ENCODE measurements at places on chromosomes 1 and 21.

- DNase-seq = no peak
Measured at GRCh38 chr1:25018110-25018735, 88.1 kb upstream of the RUNX3 start.

DNA sequence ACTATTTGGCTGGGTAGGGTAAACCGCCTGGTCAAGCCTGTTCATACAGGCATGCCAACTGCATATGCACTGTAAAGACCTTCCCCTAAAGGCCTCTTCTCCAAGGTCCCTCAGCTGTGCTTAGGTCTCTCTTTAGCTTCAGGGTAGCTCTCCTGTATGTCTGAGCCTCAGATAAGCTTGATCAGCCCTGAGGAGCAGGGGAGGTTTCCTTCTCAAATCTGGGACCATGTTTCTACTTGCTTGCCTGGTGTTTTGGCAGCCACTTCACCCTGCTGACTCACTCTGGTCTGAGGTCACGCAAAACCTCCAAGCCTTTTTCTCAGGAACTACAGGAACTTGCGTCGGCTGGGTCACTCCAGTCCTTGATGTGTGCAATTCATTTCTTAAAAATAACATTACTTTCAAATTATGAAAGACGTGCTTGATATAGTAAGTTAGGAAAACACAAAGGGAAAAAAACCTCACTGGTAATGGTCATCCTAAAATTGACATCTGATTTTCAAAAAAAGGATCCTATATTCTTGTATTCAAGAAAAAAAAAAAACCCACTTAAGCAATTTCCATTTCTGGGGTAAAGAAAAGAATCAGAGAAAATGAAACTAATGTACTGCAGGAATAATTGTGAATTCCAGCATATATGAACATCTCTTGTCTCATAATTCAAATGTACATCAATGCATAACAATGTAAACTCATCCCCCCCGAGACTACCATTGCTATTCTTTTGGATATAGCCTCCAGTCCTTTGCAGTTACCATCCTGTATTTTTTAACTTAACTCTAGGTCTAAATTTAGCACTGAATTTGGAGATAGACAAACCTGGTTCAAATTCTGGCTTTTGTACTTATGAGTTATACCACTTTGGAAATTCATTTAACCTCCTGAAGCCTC, 24.8 kb upstream of the RNF19B start:
- DNase-seq = no peak

- DNase-seq = peak; percentile 12
Measured at GRCh38 chr1:182569939-182570610, 19.0 kb downstream of the RNASEL start.

- no peak for DNase-seq
Measured at GRCh38 chr21:35952651-35953340, 107.5 kb downstream of the SETD4 start.

DNA sequence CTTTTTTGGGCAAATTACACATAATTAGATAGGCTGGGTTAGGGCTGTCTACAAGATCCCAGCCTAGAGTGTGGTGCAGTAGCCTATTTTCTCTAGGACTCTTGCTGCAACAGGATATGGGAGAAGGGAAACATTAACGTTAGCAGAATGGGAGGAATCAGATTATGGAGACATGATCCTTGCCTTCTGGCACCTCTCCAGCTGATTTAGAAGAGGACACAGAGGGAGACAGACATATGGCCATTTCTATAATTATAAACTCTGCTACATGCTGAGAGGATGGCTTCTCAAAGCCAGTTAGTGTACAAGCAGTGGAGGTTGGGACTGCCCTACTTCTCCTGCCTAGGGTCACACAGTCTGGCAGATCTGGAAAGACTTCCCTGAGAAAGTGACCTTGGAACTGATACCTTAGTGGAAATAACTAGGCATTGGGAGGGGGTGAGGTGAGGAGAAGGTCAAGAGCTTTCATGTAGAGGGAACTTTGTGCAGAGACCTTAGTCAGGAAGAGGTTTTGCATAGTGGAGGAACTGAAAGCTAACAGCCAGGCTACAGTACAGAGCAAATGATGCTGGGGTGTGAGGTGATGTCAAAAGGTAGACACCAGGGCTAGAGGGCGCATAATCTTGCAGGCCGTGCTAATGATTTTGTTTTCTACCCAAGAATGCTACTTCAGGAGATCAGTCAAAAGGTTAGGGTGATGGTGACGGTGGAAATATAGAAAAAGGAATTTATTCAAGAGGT, 1.2 kb upstream of the CD1D start:
- peak; percentile 83 for DNase-seq

DNA sequence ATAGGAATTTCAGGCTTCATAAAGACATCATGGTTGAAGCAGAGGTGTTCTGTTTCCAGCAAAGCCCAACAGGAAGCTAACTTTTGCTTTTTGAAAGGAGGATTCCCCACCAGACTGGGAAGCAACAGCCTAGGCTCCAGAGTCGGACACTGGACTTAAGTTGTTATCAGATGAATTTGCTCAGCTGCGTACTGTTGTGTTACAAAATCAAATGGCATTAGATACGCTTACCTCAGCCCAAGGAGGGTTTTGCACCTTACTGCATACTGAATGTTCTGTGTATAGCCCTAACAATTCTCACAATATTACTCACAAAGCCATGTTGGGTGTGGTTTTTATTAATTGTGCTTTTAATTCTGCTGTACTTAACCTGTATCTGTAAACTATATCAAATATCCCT, 547 bp upstream of the CHIA start:
- DNase-seq = no peak

DNA sequence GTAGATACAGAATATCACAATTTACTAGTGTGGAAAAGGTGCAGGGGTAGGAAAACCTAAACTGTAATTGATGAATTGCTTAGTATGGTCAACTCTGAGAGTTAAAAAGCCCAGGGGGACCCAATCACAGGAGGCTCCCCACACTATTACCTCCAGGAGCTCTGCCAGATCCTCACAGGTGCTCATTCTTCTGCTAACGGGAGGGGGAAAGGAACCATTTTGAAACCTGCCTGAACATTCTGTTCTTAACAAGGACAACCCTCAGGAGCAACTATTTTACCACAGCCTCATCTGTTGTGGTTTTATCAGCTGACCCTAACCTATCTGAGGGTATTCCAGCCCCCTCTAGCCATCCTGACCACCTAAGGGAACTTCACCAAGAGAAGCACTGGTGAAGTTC, 19.1 kb downstream of the PDIK1L start:
- no peak for DNase-seq

- no peak for DNase-seq
Measured at GRCh38 chr1:179757933-179758332, 14.8 kb downstream of the FAM163A start.

DNA sequence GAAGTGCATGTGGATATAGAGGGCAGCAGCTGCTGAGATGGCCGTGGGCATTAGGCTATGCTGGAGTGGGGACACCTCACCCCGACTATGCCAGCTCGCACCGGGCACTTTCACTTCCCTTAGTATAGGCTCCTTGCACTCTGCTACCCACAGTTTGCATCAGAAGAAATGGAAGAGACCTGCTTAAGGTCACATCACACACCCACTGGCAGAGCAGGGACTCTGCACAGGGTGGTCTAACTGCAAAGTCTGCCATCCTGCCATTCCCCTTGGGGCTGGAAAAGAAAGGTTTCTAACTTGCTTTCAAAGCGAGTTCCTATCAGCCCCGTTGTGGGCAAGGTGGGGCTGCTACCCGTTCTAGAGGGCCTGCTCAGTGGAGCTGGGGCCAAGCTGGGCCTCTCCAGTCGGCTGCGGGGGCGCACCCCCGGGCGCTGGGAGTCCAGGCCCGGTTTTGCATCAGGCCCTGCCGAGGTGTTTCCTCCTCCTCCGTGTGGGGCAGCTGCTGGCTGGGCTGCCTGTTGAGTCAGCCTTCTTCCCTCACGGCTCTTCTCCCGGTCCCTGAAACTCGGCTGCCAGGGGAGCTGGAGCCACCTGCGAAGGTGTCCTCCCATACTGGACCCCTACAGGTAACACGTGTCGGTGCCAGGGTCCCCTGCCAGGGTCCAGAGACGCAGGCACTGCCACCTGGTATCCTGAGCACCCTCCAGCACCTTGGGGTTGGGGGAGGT, at the start of gene SYTL1:
TSS of gene SYTL1 (plus strand) at position 498 of the 728 bp plus-strand sequence. CDS start 3,313 bp downstream, outside the sequence.
- DNase-seq = peak; percentile 83

GRCh38 chr1:178650934-178651511, 74.0 kb upstream of the RALGPS2 start:
- no peak for DNase-seq

GRCh38 chr1:58908561-58909560, 125.0 kb upstream of the JUN start:
- DNase-seq = no peak

GRCh38 chr1:101344745-101345144, 107.9 kb downstream of the S1PR1 start:
- DNase-seq = no peak

- DNase-seq = no peak
Measured at GRCh38 chr21:16082038-16082816, 352.4 kb downstream of the USP25 start.

- no peak for DNase-seq
Measured at GRCh38 chr1:185853739-185854138, 119.5 kb downstream of the HMCN1 start.

- DNase-seq = no peak
Measured at GRCh38 chr1:84861988-84862644, 30.9 kb downstream of the LPAR3 start.

DNA sequence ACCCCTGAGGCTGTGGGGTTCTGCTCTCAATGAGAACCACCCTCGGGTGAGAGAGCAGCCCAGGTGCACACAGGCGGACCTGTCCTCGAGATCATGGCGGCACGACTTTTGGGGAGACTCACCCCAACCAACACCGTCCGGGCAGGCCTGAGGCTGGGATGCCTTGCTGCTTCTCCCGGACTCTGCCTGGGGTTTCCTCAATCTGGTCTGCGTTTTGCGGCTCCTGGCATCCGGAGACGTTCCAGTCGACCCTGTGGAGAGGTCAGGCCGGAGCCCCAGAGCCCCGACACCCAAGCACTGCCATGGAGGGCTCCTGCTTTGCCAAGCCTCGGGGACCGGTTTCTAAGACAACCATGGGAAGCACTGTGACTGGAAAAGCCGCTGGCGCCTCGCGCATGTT, 3879.7 kb downstream of the SRGAP2C start:
- no peak for DNase-seq

DNA sequence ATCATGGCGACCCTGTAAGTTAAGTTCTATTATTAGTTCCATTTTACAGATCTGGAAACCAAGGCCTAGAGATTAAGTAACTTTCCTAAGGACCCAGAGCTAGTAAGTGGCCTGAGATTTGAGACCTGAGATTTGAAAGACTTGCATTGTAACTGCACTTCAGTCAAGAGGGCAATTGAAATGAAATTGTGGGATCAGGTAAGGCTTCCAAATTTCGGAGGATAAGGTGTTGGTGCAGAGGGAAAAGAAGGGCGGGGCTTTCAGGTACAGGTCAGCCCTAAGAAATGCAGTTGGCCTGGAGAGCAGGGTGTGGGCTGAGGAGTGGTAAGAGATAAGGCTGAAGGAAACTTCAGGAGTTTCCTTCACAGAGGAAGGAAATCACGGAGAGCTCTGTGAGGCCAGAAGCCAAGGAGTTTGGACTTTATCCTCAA, 51.1 kb downstream of the SLC16A1 start:
- no peak for DNase-seq

DNA sequence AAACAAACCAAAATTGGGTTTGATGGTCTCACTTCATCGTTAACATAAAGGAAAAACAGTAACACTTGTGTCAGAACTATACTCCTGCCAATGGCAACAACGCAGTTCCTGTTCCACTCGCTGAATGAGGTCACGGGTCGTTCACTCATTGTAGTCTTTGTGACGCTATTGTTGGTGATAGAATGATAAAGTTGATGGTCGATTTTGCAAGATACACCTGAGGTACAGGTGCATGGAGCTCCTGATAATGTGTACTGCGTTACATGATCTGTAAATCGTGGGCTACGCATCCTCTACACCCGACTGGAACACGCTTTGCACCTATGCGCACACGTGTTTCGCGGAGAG, 391 bp upstream of the CENPS start:
- peak; percentile 38 for DNase-seq

DNA sequence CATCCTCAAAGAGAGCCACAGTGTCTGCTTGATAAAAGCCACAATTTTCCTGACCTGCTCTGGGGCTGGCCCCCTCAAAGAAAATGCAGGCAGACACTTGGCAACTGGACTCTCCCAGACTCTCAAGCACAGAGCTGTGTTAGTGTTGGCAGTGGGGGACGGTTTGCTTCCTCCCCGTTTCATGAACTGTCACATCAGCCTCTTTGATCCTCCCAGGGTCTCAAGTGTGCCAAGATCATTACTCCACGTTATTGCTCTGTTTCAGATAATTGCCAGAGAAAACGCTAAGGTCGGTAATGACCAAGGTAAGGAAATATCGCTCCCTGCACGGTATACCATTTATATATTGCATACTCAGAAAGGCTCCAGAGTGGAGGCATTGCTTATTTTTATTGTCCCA, 138.8 kb downstream of the NTMT2 start:
- no peak for DNase-seq

- no peak for DNase-seq
Measured at GRCh38 chr1:153538315-153538821, 2.4 kb downstream of the S100A5 start.

DNA sequence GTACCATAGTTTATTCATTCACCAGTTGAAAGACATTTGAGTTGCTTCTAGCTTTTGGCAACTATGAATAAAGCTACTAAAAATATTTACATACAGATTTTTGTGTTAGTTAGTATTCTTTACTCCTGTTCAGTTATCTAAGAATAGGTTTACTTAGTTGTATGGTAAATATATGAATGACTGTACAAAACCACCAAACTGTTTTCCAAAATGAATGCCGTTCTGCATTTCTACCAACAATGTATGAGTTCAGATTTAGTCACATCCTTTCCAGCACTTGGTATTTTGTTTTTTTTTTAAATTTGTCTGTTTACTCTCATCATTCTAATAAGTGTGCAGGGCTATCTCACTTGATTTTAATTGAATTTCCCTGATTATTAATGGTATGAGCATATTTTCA, 3.4 kb upstream of the KIFAP3 start:
- DNase-seq = no peak

DNA sequence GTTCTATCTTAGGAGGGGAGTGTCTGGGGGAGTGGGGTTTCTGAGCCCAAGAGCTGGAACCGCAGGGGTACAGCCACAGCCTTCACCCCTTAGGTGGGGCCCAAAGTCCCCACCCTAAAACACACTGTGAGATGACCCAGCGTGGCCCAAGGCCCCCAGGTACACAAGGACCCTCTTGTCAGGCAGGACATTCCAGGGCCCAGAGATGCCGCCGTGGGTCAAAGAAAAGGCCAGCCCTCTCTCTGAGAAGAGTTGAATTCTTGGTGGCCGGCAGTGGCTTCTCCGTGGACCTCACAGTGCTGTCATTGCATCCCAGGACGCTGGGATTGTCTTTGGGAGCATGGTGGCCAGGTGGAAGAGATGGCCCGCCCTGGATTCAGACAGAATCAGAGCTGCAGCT, 176.3 kb upstream of the C1orf174 start:
- no peak for DNase-seq

DNA sequence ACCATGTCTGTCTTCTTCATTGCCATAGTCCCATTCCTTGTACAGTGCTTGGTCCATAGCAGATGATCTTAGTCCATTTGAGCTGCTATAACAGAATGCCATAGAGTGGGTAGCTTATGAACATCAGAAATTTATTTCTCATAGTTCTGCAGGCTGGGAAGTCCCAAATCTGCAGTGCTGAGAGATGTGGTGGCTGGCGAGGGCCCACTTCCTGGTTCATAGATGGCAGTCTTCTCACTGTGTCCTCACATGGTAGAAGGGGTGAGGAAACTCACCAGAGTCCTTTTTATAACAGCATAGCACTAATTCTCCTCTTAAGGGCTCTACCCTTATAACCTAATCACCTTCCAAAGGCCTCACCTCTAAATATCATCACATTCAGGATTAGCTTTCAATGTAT, 23.1 kb upstream of the RAP1A start:
- no peak for DNase-seq

GRCh38 chr1:224404916-224405603, 29.5 kb downstream of the WDR26 start:
- DNase-seq = no peak

- peak; percentile 45 for DNase-seq
Measured at GRCh38 chr1:158329733-158330132, 1.6 kb downstream of the CD1B start.

Data from GM20000 (cell line).